ENCODE measurements at places on chromosomes 4 and X. TPM values are rescaled to one million over a fixed set of nuclear protein-coding genes. Genes with fewer than 3 reads are reported as not detected.
A peak's percentile ranks its signal among the peaks of the same experiment; 100 is the strongest.

DNA sequence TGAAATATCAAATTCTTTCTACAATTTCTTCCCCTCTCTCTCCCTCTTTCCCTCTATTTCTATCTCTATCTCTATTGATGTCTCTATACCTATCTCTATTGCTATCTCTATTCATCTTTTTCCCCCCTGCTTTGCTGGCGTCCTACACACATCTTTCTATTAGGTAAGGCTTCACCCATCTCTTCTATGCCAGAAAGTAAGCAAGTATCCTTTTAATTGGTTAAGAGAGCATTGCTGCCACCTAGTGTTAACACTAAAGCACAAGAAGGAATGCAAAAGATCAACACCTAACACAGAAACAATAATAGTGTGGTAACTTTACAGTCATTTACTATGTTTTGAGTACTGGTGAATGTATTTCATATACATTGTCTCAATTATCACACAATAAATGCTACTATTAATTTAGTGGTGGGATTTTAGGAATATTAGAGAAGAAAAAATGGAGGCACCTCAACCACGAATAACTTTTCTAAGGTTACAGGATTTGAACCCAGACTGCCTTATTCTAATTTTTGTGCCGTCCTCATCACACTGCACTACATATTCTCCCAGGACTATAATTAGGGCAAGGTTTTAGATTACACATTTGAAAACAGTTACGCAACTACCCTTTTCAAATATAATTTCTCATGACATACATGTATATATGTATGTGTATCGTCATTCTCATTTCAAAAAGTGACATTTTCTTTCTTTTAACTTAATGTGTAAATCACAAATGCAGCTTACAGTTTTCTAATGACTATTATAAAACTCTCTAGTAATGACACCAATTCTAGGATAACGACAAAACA, 3.7 kb upstream of the C4orf36 start:
- peak; percentile 73 for DNase-seq

- peak; percentile 41 for DNase-seq
Observed at GRCh38 chr4:159169404-159170302, 66.8 kb downstream of the RAPGEF2 start.

DNA sequence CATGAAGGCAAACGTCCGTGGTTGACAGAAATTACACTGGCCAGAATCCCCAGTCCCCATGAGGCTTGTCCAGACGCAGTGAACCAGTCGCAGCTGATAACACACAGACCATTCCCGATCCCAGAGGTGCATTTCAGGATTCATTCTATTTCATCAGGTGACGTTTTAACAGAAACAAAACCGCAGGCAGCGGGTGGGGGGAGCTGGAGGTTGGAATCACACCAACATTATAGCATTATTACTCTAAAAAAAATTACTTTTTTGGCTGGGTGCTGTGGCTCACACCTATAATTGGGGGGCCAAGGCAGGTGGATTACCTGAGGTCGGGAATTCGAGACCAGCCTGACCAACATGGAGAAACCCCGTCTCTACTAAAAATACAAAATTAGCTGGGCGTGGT, 25.2 kb downstream of the NOP14 start:
- DNase-seq = no peak

GAGE2A gene
- total RNA-seq = not detected

DNA sequence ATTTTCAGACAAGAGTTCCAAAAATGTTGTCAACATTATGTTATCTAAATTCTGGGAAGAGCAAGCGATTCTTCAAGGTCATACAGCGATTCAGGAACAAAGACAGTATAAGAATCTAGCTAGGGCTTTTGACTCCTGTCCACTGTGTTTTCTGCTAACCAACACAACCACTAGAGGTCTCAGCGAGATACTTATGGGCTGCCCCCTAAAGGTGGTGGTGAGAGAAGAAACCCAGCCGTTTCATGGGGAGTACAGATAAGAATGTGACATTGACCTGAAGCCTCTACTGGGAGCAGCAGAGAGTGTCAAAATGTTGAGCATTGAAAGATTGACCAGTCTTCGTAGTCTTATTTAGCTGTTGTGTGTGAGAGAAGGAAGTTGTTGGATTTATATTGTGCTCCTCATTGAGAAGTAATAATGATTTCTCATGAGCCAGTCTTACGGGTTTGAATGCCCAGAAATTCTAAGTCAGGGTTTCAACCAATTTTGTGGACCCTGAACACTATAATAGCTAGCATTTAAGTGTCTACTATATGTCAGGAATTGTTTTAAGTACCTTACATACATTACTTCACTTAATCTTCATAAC, 168.3 kb downstream of the SPRY1 start:
- DNase-seq = peak; percentile 89

DNA sequence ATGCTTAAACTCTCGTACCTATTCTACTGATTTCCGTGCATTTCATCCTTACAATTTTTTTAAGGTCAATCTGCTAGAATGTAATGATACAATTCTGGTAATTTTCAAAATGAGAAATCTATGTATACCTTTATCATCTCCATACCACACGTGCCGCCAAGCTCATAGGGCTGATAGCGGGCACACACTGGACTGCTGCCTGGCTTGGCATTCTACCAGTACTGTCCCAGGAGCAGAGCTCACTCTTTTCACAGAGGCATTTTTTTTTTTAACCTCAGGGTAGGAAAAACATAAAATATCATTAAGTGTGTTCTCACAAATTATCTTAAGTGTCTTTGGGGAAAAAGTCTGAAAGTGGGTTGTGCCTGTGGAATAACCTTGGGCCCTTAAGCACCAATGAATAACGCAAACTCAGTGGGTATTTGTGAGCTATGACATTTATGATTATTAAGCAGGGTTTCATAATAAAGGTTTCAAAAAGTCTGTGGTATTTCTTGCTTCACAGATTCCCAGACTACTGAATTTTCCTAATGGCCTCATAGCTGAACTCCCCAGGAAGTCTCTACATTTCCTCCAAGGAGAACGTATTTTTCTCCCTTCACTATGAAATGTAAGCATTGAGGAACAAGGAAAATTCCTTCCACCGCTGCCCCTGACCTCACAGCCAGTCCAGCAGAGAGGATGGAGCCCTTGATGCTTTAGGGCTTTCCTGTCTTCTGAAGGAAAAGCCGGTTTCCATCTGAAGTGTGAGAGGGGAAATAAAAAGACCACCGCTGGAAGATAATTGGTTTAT, 125.2 kb downstream of the ELOVL6 start:
- DNase-seq = no peak

GRCh38 chrX:39859991-39860861, 237.5 kb downstream of the BCOR start:
- DNase-seq = peak; percentile 78

- DNase-seq = no peak
Observed at GRCh38 chr4:67779631-67780030, 25.4 kb upstream of the GNRHR start.

MAP7D3 gene
- total RNA-seq = 16.5 TPM

FAM9C gene
- not detected for total RNA-seq

TMEM156 gene
- total RNA-seq = 29.4 TPM

CLDN24 gene
- total RNA-seq = not detected

CXCL13 gene
- not detected for total RNA-seq

DNA sequence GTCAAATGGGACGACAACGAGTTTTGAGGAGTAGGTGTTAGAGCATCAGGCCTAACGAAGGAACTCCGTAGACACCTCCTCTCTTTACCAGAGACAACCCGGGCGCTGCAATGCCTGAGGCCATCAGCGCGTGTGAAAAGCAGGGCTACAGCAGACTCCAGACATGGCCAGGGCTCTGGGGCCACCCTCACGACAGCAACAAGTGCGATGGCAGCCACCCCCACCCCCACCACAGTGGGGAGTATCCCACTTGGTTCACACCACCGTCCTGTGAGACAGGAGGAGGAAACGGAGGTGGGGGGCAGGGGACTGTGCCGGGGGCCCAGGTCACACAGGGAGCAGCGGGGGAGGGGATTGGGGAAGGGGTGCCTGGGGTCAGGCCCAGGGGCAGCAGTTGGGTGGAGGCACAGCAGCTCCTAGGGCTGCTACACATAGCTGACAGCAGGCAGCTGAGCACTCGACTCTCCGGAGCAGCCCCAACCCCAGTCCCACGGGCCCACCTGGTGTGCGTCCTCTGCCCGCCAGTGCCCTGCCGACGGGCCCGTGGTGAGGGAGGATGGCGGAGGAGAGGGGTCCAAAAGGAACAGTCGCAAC, 8.5 kb downstream of the LRPAP1 start:
- no peak for DNase-seq

DNA sequence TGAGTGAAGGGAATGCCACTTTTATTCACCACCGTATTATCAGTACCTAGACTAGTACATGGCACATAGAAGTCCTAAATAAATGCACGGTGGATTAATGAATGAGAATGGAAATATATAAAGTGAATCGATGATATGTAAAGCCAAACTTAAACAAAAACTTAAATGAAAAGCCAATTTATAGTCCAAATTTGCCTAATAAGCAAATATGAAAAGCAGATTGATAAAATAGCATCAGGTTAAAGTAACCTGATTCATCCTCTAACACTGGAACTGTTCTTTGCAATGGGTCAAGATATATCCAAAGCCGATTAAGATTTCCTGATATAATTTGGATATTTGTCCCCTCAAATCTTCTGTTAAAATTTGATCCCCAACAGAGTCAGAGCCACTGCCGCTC, 66.9 kb upstream of the MAGEB10 start:
- no peak for DNase-seq

- DNase-seq = no peak
Observed at GRCh38 chr4:140344101-140344500, 29.3 kb upstream of the SCOC start.

UCP1 gene
- total RNA-seq = not detected

DNA sequence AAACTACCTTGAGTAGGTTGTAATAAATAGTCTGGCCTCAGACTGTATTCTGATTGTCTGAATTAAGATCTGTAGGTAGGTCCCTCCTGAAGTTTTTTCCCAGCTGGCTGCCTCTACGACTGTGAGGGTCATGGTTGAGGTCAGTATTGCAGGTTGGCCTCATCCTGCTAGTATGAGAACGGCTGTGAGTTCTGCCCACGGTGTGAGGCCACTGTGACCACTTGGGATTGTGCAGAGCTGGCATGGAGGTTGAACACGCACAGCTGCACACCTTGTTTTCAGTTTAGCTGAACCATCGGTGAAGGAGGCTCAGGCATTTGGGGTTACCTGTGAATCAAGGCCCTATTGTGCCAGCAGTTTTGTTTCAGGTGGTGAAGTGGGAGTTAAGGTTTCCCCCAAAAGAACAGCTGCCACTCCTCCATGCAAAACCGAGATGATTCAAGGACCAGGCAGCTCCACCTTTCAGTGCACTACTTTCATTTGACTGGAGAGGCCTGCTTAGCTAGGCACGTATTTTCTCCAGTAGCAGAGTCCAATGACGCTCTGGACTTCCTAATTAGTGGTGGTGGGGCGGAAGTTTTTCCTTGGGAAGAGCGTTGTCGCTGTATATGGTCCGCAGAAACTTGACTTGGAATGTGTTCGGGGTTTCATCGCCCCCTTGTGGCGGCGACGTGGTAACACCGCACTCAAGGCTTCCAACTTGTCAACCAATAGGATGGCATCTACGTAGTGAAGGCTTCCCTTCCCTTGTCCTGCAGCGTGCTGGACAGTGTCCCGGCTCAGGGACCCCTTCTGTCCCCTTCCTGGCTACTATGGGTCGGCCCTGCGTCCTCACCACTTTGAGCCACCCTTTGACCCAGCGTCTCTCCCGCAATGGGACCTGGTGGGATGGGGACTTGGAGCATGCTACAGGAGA, 13.8 kb downstream of the CMC4 start:
- DNase-seq = peak; percentile 45

GRCh38 chr4:87051121-87051713, 116.4 kb downstream of the AFF1 start:
- no peak for DNase-seq

GRCh38 chr4:188341428-188341827, 202.2 kb downstream of the TRIML1 start:
- DNase-seq = no peak

TMEM35A gene
- not detected for total RNA-seq

ARX gene
- total RNA-seq = not detected

RNF113A gene
- 25.2 TPM for total RNA-seq

MAML3 gene
- 0.74 TPM for total RNA-seq

DNA sequence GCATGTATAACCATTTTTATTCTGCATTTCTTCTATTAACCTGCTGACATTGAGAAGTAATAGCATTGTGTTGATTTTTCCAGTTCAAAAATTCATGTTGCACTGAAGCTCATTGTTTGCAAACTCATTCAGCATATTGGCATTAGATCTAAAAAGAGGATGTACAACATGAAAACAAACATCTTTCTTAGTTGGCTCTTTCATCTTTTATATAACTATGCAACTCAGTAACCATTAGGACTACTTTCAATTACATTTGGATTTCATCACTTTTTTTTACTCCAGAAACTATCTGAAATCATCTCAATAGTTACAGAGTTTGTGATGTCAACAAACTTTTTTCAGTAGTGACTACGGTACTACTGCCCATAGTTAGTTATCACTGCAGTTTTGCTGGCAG, 346.0 kb upstream of the EPHA5 start:
- DNase-seq = no peak

PABPC1L2A gene
- total RNA-seq = not detected

DNA sequence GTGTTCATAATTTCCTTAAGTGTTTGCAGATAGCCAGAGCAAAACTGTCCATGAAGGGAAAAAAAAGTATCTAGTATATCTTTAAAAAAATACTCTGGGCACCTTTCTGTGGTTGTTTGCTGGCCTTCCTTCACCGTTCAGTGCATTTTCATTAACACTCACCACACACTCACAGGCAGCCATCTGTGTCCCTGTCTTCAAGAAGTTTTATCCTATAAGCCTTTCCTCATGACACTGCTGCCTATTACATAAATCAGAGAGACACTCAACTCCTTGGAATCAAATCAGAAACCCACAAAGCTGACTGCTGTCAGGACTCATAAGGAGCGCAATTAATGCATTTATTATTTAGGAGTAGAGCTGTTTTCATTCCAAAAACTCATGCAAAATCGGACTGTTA, 1720.2 kb downstream of the PCDH7 start:
- peak; percentile 30 for DNase-seq

- DNase-seq = no peak
Observed at GRCh38 chrX:16920075-16920474, 26.4 kb upstream of the REPS2 start.

DNA sequence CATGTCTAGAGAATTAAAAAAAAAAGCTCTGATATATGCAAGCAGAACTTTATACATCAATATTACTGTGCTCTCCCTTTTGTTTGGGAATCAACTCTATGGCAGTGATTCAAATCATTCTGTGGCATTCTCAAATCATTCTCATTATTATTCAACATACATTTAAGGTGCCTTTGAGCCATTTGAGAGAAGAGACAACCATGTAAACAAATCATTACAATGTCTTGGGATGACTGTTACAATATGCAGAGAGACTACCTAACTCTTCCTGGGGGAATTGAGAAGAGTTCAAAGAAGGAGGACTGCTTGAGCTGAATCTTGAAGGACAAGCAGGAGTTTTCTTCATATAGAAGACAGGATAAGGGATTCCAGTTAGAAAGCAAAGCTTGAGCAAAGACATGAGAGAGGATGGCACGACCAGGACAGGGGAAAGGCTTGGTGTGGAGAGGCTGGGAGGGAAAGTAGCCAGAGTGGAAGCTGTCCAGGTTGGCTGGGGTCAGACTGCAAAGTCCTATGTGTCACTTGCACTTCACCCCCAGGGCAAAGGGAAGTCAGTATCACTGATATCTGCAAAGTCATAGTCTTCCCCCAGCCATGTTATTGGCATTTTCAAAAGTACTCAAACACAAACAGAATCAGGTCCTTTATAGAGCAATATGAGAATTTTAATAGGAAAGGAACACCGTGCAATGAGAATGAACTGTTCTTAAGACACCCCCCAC, 9.0 kb downstream of the SEC24D start:
- DNase-seq = no peak

All from OCI-LY7 (cell line).